ENCODE measurements at places on chromosomes 7 and 10. TPM values are rescaled to one million over a fixed set of nuclear protein-coding genes. Genes with fewer than 3 reads are reported as not detected.
A peak's percentile ranks its signal among the peaks of the same experiment; 100 is the strongest.

DNA sequence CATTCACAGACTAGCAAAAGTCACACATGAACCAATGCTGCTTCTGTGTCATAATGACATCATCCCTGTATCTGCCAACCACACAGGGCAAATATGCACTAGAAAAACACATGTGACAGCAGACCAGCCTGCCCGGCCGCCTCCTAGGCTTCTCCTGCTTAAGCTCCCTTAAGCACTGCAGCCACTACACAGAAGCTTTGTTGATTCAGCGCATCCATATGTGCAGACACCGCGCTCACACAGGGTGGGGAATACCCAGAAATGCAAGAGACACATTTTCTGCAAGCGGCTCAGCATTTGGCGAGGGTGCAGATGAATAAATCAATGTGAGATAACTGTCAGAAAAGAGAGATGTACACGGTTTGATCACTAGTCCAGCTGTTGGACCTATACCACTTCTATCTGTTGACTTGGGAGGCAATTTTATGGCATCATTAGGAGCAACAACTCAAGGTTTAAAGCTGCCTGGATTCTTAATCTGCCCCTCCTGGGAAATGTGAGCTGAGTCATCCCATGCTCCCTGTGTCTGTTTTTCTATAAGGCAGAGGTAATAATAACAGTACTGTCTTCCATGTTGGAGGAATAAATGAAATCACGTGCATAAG lies 33.4 kb downstream of the CPXM2 start:
- H3K27me3 ChIP-seq = no peaks in the 10 kb centered on the region
- no peaks in the 10 kb centered on the region for H3K4me1 ChIP-seq
- DNase-seq = no peak
- no peaks in the 10 kb centered on the region for H3K36me3 ChIP-seq
- no peak overlapping the region for H3K27ac ChIP-seq
- H3K4me3 ChIP-seq = no peak overlapping the region

- no peak overlapping the region for H3K27ac ChIP-seq
- H3K27me3 ChIP-seq = no peaks in the 10 kb centered on the region
- peaks cover 50% of the 10 kb centered on the region for H3K36me3 ChIP-seq
- H3K4me1 ChIP-seq = no peaks in the 10 kb centered on the region
- no peak for DNase-seq
- H3K4me3 ChIP-seq = no peak overlapping the region
Measured at GRCh38 chr7:128027485-128027980, 3.7 kb downstream of the LRRC4 start.

- peaks cover 24% of the 10 kb centered on the region for H3K27me3 ChIP-seq
- no peak for DNase-seq
- H3K27ac ChIP-seq = no peak overlapping the region
- H3K4me1 ChIP-seq = no peaks in the 10 kb centered on the region
Measured at GRCh38 chr7:24732646-24733413, 24.4 kb downstream of the GSDME start.

DNA sequence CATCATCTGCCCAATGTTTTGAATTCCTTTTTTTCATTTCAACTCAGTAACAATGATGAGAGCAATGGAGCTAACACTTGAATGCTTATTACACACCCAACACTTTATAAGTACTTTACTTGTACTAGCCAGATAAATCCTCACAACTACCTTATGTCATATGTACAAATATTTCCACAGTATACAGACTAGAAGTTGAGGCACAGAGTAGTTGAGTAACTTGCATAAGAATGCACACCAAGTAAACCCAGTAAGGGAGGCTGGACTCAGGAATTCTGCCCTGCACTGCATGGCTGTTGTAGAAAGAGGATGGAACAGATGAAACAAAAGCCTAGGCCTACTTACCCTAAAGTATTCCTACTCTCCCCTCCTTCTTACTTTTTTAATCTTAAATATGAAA lies 15.8 kb downstream of the DPY19L1 start:
- peaks cover 5% of the 10 kb centered on the region for H3K4me1 ChIP-seq
- H3K36me3 ChIP-seq = peaks cover 5% of the 10 kb centered on the region
- H3K27ac ChIP-seq = no peak overlapping the region
- DNase-seq = no peak
- no peaks in the 10 kb centered on the region for H3K27me3 ChIP-seq
- no peak overlapping the region for H3K4me3 ChIP-seq

DNA sequence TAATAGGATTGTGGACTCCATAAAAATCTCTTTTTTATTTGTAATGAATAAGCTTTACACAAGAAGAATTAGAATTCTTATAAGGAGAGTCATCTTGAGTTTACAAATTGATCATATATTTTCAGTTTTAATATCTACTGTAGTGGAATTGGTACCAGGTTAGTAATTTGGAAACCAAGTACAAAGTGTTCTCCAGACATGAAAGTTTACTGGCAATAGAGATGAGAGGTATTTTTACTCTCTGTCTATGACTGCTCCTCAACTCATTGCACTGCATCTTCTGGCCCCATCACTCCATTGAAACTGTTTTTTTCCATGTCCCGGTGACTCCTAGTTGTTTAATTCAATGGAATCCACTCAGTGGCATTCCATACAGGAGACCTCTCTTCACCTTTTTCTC lies 164.5 kb upstream of the SMIM30 start:
- no peaks in the 10 kb centered on the region for H3K27me3 ChIP-seq
- no peaks in the 10 kb centered on the region for H3K4me1 ChIP-seq
- no peak overlapping the region for H3K4me3 ChIP-seq
- no peak overlapping the region for H3K27ac ChIP-seq

DNA sequence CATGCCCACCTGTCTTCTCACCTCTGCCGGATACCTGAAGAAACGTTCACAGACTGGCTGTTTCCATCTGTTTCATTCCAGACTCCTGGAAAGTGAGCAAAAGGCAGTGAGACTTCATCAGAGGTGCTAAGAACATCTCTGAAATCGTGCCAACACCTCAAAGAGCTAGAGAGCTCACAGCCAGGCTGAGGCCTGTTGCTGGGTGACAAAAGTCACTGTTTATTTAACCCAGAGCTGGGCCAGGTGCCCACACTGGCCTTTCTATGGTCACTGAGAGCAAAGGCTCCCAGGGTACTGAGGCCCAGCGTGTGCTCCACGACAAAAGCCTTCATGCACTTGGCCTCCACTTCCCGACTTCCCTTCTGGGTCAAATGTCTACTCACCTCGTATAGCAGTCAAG lies 3.7 kb upstream of the NANOS1 start:
- no peak for DNase-seq
- no peaks in the 10 kb centered on the region for H3K36me3 ChIP-seq
- H3K4me3 ChIP-seq = no peak overlapping the region

Gene AGAP4
- total RNA-seq = 20.8 TPM

- H3K27me3 ChIP-seq = no peaks in the 10 kb centered on the region
- H3K27ac ChIP-seq = no peak overlapping the region
- H3K4me1 ChIP-seq = no peaks in the 10 kb centered on the region
- no peaks in the 10 kb centered on the region for H3K36me3 ChIP-seq
- no peak overlapping the region for H3K4me3 ChIP-seq
Measured at GRCh38 chr10:128305601-128306345, 179.6 kb upstream of the MKI67 start.

DNA sequence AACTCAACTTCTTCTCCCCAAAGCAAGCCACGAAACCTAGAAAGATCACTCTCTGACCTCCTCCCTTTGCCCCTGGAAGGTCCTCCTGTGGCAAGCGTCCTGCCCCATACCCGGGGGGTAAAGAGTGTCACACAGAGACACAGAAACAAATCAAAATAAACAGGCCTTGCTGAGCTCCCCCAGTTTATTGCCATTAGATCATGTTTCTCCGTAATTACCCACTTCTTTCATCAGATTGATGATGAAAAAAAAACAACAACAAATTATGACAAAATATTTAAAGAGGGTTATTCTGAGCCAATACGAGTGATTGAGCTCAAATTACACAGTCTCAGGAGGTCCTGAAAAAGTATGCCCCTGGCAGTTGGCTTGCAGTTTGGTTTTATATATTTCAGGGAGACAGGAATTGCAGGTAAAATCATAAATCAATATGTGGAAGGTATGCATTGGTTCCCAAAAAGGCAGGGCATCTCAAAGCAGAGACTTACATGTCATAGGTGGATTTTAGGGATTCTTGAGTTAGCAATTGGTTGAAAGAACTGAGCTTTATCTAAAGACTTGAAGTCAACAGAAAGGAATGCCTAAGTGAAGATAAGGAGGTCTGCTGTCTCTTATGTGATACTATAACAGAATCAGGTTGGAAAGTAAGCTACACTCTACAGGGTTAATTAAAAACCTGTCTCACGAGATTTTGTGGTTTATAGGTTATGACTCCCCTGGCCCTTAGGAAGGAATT lies 86.2 kb downstream of the APBB1IP start:
- no peak overlapping the region for H3K27ac ChIP-seq
- no peaks in the 10 kb centered on the region for H3K36me3 ChIP-seq
- no peak overlapping the region for H3K4me3 ChIP-seq
- no peaks in the 10 kb centered on the region for H3K4me1 ChIP-seq
- H3K27me3 ChIP-seq = 0 out of 3 replicates have a peak, but pooled peaks cover 3% of the 10 kb centered on the region
- DNase-seq = no peak

Gene NPC1L1
- total RNA-seq = 0.02 TPM

GRCh38 chr7:111352319-111352718 lies 210.0 kb downstream of the IMMP2L start:
- DNase-seq = no peak
- H3K4me3 ChIP-seq = no peak overlapping the region
- H3K36me3 ChIP-seq = no peaks in the 10 kb centered on the region
- no peaks in the 10 kb centered on the region for H3K27me3 ChIP-seq

Gene WDFY4
- 0.29 TPM for total RNA-seq

Gene PAX4
- not detected for total RNA-seq

GRCh38 chr10:33303988-33304387 lies 30.5 kb downstream of the NRP1 start:
- no peak for DNase-seq
- H3K4me1 ChIP-seq = no peaks in the 10 kb centered on the region
- H3K27ac ChIP-seq = no peak overlapping the region
- no peaks in the 10 kb centered on the region for H3K36me3 ChIP-seq
- H3K27me3 ChIP-seq = no peaks in the 10 kb centered on the region

DNA sequence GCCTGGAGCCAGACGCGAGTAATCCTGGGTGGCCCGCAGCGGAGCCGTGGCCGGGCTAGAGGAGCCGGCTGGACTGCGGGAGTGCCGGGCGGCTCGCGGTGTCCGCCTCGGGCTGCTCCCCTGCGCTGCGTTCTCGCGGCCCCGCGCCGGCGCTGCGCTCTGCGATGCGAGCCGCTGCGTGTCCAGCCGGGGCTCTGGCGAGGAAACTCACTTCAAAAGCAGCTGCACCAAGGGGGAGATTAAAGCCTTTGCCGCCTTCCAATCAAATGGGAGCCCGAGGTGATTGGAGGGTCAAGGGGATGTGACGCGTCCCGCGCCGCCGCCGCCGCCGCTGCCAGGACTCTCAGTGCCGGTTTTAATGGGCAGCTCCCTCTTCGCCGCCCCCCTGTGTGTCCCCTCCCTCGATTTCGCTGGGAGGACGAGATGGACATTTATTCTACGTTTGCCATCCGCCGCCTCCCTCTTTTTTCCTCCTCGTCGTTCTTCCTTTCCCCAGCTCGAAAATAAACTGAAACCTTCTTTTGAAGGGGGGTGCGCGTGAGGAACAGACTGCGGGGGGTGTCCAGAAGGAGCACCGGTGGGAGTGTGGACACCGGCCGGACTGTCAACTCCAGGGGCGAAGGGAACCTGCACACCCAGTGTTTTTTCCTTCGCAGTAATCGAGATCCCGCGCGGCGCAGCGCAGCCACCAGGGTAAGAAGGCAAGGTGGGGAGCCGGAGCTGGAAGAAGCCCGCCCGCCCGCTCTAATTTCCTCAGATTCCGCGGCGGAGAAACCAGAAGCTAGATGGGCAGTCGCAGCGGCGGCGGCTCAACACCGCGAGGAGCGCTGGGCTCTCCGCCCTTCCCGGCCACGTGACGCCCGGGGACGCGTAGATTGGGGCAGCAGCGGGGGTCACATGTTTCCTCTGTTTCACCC lies at the start of gene ZNF503:
Gene ZNF503, minus strand, starts transcription at position 196 of the 917 bp plus-strand sequence. CDS start 345 bp downstream, outside the sequence.
- H3K27me3 ChIP-seq = peaks cover 80% of the 10 kb centered on the region
- DNase-seq = peak; percentile 53
- H3K4me3 ChIP-seq = peak within 1 kb of the TSS; percentile 20
- H3K36me3 ChIP-seq = no peaks in the 10 kb centered on the region

Gene GSTO1
- total RNA-seq = 275 TPM

- H3K27me3 ChIP-seq = no peaks in the 10 kb centered on the region
- no peaks in the 10 kb centered on the region for H3K36me3 ChIP-seq
- no peak overlapping the region for H3K27ac ChIP-seq
- no peak for DNase-seq
- H3K4me1 ChIP-seq = no peaks in the 10 kb centered on the region
Measured at GRCh38 chr10:94193466-94193924, 169.2 kb downstream of the NOC3L start.

- no peak overlapping the region for H3K27ac ChIP-seq
- DNase-seq = no peak
- no peak overlapping the region for H3K4me3 ChIP-seq
- H3K4me1 ChIP-seq = no peaks in the 10 kb centered on the region
Measured at GRCh38 chr7:122369756-122370155, 65.2 kb upstream of the FEZF1 start.

Gene AKR1D1
- not detected for total RNA-seq

DNA sequence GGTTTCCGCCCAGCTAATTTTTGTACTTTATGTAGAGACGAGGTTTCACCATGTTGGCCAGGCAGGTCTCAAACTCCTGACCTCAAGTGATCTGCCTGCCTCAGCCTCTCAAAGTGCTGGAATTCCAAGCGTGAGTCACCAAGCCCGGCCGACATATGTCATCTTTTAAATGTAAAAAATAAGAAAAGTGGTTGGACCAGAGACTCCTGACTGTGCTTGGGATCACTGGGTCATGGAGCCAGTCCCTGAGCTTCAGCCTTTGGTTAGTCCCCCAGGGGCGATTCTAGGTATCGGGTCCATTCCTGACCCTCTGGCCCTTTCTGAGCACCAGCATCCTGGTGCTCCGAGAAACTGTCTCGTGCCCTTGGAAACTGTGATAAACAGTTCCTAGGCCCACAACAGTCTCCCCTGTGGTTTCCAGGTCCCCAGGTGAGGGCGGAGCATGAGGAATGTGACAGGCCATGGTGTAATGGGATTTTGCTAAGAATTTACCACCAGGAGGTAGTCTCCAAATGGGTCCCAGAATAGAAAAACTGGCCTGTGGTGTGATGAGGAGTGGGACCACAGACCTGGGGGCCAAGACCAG lies 32.8 kb downstream of the UBTD1 start:
- DNase-seq = no peak
- H3K27ac ChIP-seq = no peak overlapping the region
- H3K4me1 ChIP-seq = no peaks in the 10 kb centered on the region
- no peaks in the 10 kb centered on the region for H3K27me3 ChIP-seq

DNA sequence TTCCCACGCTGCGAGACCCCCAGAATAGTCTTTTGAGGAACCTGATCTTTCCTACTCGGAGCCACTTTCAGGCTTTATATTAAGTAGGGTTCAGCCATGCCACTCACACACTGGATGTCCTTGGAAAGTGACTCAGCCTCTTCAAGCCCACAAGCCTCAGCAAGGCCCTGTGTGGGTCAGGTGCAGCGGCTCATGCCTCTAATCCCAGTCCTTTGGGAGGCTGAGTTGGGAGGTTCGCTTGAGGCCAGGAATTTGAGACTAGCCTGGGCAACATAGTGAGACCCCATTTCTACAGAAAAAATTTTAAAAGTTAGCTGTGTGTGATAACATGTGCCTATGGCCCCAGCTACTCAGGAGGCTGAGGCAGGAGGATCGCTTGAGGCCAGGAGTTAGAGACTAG lies 119.7 kb upstream of the TNRC18 start:
- no peak overlapping the region for H3K4me3 ChIP-seq
- H3K4me1 ChIP-seq = peaks cover 33% of the 10 kb centered on the region
- no peaks in the 10 kb centered on the region for H3K27me3 ChIP-seq
- DNase-seq = no peak
- no peak overlapping the region for H3K27ac ChIP-seq
- no peaks in the 10 kb centered on the region for H3K36me3 ChIP-seq

GRCh38 chr10:4127518-4128315 lies 342.7 kb upstream of the KLF6 start:
- H3K4me1 ChIP-seq = no peaks in the 10 kb centered on the region
- H3K36me3 ChIP-seq = no peaks in the 10 kb centered on the region
- no peak overlapping the region for H3K4me3 ChIP-seq
- H3K27me3 ChIP-seq = peaks cover 12% of the 10 kb centered on the region
- no peak overlapping the region for H3K27ac ChIP-seq
